H7 (cell line): ENCODE measurements at places on chromosomes 1 and 21.

- DNase-seq, result no peak
Observed at GRCh38 chr1:58156831-58157230, 389.7 kb downstream of the OMA1 start.

GRCh38 chr1:201724039-201724765 is 104.8 kb upstream of the IPO9 start:
- DNase-seq, result no peak

DNA sequence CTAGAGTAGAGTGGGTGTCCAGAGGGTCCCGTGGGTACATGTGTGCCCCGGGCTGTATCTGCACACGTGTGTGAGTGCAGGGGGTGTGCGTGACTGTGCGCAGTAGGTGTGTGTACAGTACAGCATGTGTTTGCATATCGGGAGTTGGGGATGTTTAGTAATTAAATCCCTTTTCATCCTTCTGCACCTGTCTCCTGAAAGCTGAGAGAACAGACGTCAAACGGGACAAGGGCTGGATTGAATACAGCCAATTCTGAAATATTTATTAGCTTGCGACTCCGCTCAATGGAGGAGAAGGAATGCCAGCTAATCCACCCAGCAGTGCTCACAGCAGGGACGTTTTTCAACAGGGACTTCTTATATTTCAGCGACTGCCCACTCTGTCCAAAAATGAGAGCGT is 44.7 kb upstream of the CASZ1 start:
- DNase-seq, result no peak

- no peak for DNase-seq
Observed at GRCh38 chr1:224666913-224667312, 50.8 kb downstream of the CNIH3 start.

DNA sequence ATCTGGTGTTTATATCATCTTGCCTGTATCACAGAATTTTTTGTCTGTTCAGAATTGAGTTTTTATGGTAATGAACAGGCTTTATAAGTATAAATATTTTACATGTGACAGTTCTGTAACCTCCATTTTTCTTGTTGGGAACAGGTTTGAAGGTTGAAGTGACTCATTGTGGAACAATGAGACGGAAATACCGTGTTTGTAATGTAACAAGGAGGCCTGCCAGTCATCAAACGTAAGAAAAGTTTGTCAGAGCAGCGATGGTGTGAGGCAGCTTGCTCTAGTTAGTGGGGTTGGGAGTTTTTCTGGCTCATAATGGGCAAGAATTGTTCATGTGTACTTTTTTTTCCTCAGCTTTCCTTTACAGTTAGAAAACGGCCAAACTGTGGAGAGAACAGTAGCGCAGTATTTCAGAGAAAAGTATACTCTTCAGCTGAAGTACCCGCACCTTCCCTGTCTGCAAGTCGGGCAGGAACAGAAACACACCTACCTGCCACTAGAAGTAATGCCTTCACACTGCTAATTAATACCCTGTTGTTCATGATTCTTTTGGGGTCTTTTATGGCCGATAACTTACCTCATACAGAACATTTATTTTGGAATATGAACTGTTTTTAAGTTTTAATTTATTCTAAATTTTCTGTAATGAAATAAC is 75.2 kb upstream of the TEKT2 start:
- no peak for DNase-seq

- DNase-seq, result no peak
Observed at GRCh38 chr1:202069662-202070061, 53.1 kb upstream of the GPR37L1 start.
